ENCODE measurements at places on chromosomes 5 and 9.

- DNase-seq = no peak
These were observed 107.6 kb upstream of the TNC start for GRCh38 chr9:115225459-115226116.

- no peak for DNase-seq
These were observed 9.8 kb upstream of the FTMT start for GRCh38 chr5:121841892-121842291.

DNA sequence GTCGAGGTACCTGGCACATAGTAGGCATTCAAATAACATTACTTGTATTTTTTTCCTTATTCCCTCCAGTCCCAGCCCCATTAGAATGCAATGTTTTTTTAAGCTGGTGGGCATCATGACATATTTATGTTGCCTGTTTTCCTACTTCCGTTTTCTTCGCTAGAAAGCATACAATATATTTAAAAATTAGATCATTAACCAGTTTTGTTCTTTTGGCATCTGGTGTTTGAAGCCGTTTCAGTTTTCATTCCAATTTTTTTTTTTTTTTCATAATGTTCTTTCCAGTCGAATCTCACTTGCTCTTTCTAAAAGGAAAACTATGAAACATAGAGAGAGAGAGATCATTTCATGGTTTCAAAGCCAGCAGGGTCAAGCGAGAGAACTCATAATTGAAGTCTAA is 228.3 kb upstream of the C9orf72 start:
- no peak for DNase-seq

DNA sequence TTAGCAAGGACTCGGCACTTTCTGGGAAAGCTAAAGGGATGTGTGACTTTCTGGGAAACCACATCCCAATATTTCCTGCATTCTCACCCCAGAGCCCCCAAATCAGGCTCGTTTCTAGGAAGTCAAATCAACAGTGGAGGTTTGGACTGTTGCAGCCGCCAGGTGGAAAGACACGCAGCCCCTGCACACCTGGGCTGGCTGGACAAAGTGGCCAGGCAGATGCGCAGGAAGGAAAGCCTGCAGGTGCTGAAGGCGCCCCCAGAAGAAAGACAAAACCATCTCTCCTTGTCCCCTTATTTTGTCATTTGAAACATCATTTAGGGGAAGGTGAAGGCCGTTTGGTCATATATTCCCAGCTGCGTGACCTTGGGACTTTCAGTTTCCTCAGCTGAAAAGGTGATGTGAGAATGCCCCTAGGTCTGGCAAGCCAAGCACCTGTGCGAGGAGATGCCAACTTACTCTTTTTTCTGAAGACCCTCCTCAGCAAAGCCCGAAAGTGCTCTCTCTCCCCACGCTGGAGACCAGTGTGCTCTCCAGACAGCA is 97.9 kb upstream of the CPEB4 start:
- DNase-seq = no peak
